ENCODE measurements at places on chromosomes 16 and 17.

- H3K36me3 ChIP-seq, result peaks cover 10% of the 10 kb centered on the region
- H3K27ac ChIP-seq, result peak overlapping the region; percentile 47
- no peak overlapping the region for H3K4me3 ChIP-seq
Measured at GRCh38 chr17:42313773-42314566, 25.7 kb downstream of the STAT5A start.

GRCh38 chr17:18250259-18250658, 8.3 kb downstream of the FLII start:
- H3K27ac ChIP-seq, result no peak overlapping the region
- DNase-seq, result no peak
- H3K4me1 ChIP-seq, result no peaks in the 10 kb centered on the region

DNA sequence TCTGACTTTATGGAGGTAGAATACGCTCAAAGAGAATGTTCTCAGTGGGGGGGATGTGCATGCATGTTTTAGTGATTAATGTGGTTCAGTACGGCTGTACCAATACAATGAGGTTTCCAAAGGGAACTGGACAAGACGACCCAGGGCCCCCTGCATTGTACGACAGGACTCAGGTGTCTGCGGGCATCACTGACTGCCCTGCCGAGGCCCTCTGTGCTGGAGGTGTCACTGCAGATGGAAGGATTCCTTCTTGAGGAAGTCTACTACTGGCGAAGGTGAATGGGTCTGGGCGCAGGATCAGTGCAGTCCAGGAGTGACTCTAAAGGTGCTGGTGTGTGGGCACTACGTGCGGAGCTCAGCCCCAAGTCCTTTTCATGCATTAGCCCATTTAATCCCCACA, 3.5 kb upstream of the LGALS9 start:
- H3K36me3 ChIP-seq, result peaks cover 3% of the 10 kb centered on the region
- no peak overlapping the region for H3K27ac ChIP-seq
- H3K4me3 ChIP-seq, result no peak overlapping the region
- H3K27me3 ChIP-seq, result no peaks in the 10 kb centered on the region
- peaks cover 2% of the 10 kb centered on the region for H3K4me1 ChIP-seq

DNA sequence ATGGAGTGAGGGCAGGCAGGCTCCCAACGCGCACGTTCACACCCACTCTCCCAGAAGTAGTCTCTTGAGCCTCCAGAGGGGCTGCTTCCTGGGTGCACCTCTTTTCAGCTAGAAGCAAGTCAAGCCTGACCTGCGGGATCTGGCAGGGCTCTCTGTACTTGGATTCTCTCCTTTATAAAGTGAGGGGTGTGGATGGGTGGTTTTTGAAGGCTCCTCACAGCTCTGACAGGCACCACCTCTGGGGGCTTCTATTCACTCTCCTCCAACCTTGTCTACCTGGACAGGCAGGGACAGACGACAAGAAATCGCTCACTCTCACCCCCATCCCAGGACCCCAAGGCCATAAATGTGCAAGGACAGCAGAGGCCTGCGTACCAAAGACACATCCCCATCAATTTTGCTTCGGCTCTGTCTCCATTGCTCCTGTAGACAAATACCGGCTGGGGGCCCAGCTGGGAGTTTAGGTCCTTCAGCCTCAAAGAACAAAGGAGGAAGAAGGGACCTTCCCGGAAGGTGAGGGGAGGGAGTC, 814 bp upstream of the DYNLL2 start:
- H3K4me1 ChIP-seq, result peaks cover 26% of the 10 kb centered on the region
- peak overlapping the region; percentile 94 for H3K27ac ChIP-seq
- H3K4me3 ChIP-seq, result no peak overlapping the region
- H3K27me3 ChIP-seq, result no peaks in the 10 kb centered on the region

DNA sequence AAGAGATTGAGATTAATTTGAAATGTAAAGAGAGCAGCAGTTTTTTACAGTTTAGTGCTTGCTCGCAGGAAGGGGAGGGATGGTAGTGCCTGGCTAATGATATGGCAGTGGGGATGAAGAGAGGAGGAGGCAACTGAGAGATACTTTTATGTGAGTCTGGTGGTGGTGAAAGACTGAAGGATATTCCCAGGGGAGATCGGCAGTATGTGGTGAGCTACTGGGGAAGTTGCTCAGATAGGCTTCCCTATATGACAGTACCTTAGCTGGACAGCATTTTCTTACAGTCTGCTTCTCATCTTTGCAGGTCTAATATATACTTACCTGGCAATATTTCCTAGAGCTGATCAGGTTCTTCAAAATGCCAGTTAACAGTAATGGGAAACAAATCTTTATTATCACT, 8.6 kb downstream of the CEP95 start:
- H3K4me3 ChIP-seq, result no peak overlapping the region
- H3K27ac ChIP-seq, result peak overlapping the region; percentile 18
- no peak for DNase-seq
- H3K4me1 ChIP-seq, result no peaks in the 10 kb centered on the region
- H3K36me3 ChIP-seq, result peaks cover 79% of the 10 kb centered on the region

DNA sequence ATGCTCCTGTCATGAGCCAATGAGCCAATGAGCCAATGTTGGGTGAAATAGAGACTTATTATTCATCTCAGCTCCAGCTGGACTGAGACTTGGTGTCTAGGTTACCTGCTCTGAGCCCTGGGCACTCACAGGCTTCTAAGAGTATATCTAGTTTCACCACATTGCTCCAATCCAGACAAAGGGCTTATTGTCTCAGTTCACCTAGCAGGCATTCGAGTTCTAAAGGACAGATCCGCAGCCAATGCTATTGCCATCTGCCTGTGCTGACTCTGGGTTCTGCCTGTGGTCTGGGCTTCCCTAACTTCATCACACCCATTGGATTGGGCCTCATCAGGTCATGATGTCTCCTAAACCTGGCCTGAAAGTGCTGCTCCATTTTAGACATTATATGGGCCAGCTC, 66.1 kb upstream of the HS3ST4 start:
- no peak overlapping the region for H3K27ac ChIP-seq
- no peak for DNase-seq
- H3K4me1 ChIP-seq, result no peaks in the 10 kb centered on the region
- H3K27me3 ChIP-seq, result no peaks in the 10 kb centered on the region

DNA sequence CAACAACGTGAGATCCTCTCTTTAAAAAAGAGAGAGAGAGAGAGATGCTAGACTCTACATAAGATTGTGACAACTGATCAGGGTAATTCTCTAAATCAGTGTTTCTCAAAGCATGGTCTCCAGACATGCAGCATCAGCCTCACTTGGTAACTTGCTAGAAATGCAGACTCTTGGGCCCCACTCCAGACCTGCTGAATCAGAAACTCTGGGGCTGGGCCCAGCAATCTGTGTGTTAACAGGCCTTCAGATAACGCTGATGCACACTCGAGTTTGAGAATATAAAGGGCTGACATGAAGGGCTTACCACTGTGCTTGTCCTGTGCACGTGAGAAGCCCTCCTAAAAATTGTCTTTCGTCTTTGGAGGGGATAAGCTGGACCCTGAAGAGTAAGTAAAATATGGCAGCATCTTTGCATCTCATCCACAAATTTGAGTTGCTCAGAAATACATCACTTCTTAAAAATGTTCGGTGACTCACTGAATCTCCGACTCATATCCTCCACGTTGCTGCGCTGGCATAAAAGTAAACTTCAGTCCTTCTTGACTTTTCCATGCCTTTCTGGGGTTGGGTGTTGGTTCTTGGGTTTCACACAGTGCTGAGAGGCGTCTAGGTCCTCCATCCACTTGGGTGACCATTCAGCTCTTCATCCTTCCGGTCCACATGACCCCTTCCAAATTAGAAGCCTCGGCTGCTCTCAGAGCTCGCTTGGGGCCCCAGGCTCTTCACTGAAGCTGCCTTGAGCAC, 26.1 kb upstream of the KDM8 start:
- DNase-seq, result no peak
- no peaks in the 10 kb centered on the region for H3K4me1 ChIP-seq
- H3K36me3 ChIP-seq, result no peaks in the 10 kb centered on the region
- H3K27ac ChIP-seq, result no peak overlapping the region
- H3K4me3 ChIP-seq, result no peak overlapping the region

DNA sequence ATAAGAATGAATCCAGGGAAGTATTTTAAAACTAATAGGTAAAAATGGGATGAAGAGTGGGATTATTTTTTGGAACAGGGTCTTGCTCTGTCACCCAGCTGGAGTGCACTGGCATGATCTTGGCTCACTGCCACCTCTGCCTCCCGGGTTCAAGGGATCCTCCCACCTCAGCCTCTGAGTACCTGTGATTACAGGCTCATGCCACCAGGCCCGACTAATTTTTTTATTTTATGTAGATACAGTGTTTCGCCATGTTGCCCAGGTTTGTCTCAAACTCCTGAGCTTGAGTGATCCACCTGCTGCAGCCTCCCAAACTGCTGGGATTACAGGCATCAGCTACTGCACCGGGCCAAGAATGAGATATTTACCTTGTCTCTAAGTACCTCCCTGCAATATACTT, 22.1 kb downstream of the NSMCE1 start:
- no peak for DNase-seq
- H3K27ac ChIP-seq, result no peak overlapping the region
- H3K36me3 ChIP-seq, result no peaks in the 10 kb centered on the region
- no peak overlapping the region for H3K4me3 ChIP-seq

- no peak overlapping the region for H3K4me3 ChIP-seq
- DNase-seq, result no peak
- no peak overlapping the region for H3K27ac ChIP-seq
- no peaks in the 10 kb centered on the region for H3K36me3 ChIP-seq
- H3K27me3 ChIP-seq, result no peaks in the 10 kb centered on the region
- no peaks in the 10 kb centered on the region for H3K4me1 ChIP-seq
Measured at GRCh38 chr16:65967376-65967775, 399.1 kb upstream of the CDH5 start.

- no peak overlapping the region for H3K4me3 ChIP-seq
- no peak overlapping the region for H3K27ac ChIP-seq
- DNase-seq, result no peak
- H3K36me3 ChIP-seq, result no peaks in the 10 kb centered on the region
- no peaks in the 10 kb centered on the region for H3K4me1 ChIP-seq
- no peaks in the 10 kb centered on the region for H3K27me3 ChIP-seq
Measured at GRCh38 chr16:19106625-19107020, 7.1 kb upstream of the ITPRIPL2 start.

- H3K27ac ChIP-seq, result no peak overlapping the region
- DNase-seq, result no peak
- no peaks in the 10 kb centered on the region for H3K4me1 ChIP-seq
- H3K36me3 ChIP-seq, result no peaks in the 10 kb centered on the region
- H3K4me3 ChIP-seq, result no peak overlapping the region
- no peaks in the 10 kb centered on the region for H3K27me3 ChIP-seq
Measured at GRCh38 chr16:7443142-7443541, 110.5 kb downstream of the RBFOX1 start.

GRCh38 chr17:19762515-19762961, 14.4 kb upstream of the ALDH3A1 start:
- no peaks in the 10 kb centered on the region for H3K4me1 ChIP-seq
- no peak overlapping the region for H3K4me3 ChIP-seq
- no peaks in the 10 kb centered on the region for H3K27me3 ChIP-seq

DNA sequence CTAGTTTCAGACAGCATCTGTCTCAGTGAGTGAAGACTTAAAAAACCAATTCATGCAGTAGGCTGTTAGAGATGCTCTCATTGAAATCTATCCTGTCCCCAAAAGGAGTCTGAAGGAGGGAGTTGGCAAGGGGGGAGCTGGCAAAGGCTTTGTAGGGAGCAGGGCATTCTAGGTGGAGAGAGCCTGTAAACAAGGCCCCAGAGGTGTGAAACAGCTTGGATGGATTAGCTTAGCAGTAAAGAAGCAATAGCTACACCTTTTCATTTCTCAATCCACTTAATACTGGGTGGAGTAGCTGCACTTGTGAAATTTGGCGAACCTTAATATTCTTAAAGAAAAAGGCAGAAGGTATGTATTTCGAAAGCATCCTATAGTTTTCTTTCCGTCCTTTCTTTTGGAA, 61.8 kb downstream of the KSR1 start:
- H3K27ac ChIP-seq, result no peak overlapping the region
- no peaks in the 10 kb centered on the region for H3K27me3 ChIP-seq
- no peak for DNase-seq
- no peaks in the 10 kb centered on the region for H3K36me3 ChIP-seq
- peaks cover 5% of the 10 kb centered on the region for H3K4me1 ChIP-seq
- H3K4me3 ChIP-seq, result no peak overlapping the region

GRCh38 chr17:39607057-39607850, 466 bp downstream of the NEUROD2 start:
- H3K4me3 ChIP-seq, result no peak overlapping the region
- no peaks in the 10 kb centered on the region for H3K36me3 ChIP-seq
- H3K27ac ChIP-seq, result no peak overlapping the region
- peaks cover 4% of the 10 kb centered on the region for H3K4me1 ChIP-seq
- peaks cover 100% of the 10 kb centered on the region for H3K27me3 ChIP-seq

GRCh38 chr16:56480776-56481467, 29.6 kb downstream of the OGFOD1 start:
- no peak overlapping the region for H3K4me3 ChIP-seq
- H3K4me1 ChIP-seq, result no peaks in the 10 kb centered on the region
- no peaks in the 10 kb centered on the region for H3K27me3 ChIP-seq
- H3K36me3 ChIP-seq, result peaks cover 20% of the 10 kb centered on the region

DNA sequence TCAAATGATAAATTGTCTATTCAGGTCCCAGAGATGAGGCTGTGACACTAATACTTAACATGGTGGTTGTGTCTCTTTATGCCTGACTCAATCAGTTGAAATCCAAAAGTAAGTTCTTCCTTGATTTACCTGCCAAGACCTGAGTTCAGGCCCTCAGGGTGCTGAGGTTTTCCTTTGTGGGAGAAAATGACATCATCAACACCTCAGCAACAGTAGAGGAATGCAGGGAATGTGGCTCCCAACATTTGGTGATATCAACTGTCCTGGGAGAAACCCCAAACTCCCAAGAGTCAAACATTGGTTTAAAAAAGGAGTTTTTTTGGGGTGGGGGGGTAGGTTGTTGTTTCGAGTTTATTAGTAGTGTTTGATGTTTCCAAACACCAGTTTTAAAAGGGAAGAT, 14.7 kb downstream of the RNF43 start:
- H3K27me3 ChIP-seq, result no peaks in the 10 kb centered on the region
- H3K4me3 ChIP-seq, result no peak overlapping the region
- no peaks in the 10 kb centered on the region for H3K36me3 ChIP-seq
- peaks cover 10% of the 10 kb centered on the region for H3K4me1 ChIP-seq

- DNase-seq, result no peak
- H3K4me1 ChIP-seq, result peaks cover 3% of the 10 kb centered on the region
- H3K27me3 ChIP-seq, result no peaks in the 10 kb centered on the region
- H3K27ac ChIP-seq, result no peak overlapping the region
Measured at GRCh38 chr16:3138823-3139426, 4.1 kb downstream of the ZNF213 start.

DNA sequence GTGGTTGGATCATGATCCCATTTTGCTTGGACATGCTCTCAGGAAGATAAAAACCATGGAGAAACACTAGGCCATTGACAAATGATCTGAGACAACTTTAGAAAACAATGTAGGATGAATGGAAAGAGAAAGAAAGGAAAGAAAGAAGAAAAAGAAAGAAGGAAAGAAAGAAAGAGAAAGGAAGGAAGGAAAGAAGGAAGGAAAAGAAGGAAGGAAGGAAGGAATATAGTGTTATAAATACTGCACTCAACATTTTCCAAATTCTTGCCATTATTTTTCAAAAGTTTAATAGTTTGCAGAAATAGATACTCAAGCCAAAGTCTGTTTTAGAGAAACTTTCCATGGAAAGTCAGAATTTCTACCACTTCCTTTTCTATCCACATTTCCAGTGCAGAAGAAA, 39.2 kb upstream of the CACNG3 start:
- H3K27ac ChIP-seq, result no peak overlapping the region
- peaks cover 19% of the 10 kb centered on the region for H3K4me1 ChIP-seq
- DNase-seq, result no peak
- peaks cover 5% of the 10 kb centered on the region for H3K27me3 ChIP-seq
- no peaks in the 10 kb centered on the region for H3K36me3 ChIP-seq
- H3K4me3 ChIP-seq, result no peak overlapping the region

- H3K4me3 ChIP-seq, result no peak overlapping the region
- H3K36me3 ChIP-seq, result no peaks in the 10 kb centered on the region
- DNase-seq, result no peak
- no peaks in the 10 kb centered on the region for H3K27me3 ChIP-seq
- H3K4me1 ChIP-seq, result peaks cover 5% of the 10 kb centered on the region
Measured at GRCh38 chr16:55386534-55387296, 62.7 kb downstream of the IRX6 start.

Measured in cardiac muscle cell (in vitro differentiated cells and primary cell).